ENCODE measurements at places on chromosomes 6 and 20.

GRCh38 chr6:10695086-10695657 is 400 bp downstream of the PAK1IP1 start:
- no peak for ATAC-seq

DNA sequence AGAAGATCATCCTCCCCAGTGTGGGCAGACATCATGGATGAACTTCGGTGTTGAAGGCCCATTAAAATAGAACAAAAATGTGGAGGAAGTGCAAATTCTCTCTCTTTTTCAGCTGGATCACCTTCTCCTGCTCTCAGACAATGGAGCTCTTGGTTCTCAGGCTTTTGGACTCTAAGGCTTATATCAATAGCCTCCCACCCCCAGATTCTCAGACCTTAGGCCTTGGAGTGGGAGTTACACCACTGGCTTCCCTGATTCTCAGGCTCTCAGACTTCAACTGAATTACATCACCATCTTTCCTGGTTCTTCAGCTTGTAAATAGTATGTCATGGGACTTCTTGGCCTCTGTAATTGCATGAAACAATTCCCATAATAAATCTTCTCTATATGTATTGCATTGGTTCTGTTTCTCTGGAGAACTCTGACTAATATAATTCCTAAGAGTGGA is 36.6 kb downstream of the NSFL1C start:
- ATAC-seq: no peak

GRCh38 chr6:92362404-92362803 is 1057.0 kb downstream of the EPHA7 start:
- no peak for ATAC-seq

DNA sequence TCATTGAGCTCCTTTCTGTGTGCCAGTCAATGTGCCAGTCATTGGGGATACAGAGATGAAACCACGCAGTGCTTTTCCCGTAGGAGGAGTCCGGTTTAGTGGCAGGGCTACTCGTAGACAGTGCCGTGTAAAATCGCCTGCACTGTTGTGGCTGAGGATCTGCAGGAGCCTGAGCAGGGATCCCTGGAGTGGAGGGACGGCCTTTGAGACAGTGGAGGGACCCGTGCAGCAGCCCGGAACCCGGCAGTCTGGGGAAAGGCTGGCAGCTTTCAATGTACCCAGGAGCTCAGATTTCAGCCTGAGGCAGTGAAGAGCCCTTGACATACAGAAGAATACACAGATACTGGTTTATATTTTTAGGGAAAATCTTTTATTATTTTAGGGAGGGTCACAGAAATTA is 203.3 kb downstream of the ARID1B start:
- ATAC-seq: no peak

GRCh38 chr6:45513213-45513618 is 135.5 kb upstream of the SUPT3H start:
- ATAC-seq: no peak

DNA sequence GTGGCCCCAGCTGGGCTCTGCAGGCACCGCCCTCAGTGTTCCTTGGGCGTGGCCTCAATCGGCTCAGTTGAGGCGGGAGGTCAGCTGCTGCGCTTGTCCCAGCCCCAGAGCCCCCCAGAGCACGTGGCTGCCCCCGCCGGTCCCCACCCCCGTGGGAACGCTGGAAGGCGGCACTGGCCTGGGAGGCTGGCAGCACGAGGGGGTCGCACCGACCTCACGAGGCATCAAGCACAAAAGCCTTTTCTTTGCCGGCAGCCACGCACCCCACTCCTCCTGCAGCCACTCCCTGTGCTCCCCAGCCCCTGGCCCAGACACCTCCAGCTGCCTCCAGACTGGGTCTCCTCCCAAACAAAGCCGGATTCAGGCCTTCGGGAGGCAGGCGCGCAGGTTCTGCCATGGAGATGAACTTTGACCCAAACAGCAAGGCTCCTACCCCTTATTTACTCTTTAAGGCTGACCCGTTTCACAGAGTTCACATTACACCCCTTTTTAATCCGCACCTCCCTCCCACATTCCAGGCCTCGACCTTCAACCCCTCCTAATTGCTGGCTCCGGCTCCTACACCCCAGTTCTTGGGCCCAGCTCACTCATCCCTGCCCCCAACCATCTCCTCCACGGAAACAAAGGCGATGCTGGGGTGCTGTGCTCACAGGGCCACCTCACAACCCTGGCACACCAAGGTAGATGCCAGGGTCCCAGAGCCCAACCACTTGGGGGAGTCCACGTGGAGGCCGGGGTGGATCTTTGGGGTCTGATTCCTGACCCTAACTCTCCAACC is 111.7 kb downstream of the NOL4L start:
- no peak for ATAC-seq

- ATAC-seq: peak; percentile 85
These were observed at the start of gene DDX43 for GRCh38 chr6:73394577-73395354. Gene DDX43 (plus strand): TSS chr6:73394828. CDS start chr6:73394906, 78 bp downstream.

DNA sequence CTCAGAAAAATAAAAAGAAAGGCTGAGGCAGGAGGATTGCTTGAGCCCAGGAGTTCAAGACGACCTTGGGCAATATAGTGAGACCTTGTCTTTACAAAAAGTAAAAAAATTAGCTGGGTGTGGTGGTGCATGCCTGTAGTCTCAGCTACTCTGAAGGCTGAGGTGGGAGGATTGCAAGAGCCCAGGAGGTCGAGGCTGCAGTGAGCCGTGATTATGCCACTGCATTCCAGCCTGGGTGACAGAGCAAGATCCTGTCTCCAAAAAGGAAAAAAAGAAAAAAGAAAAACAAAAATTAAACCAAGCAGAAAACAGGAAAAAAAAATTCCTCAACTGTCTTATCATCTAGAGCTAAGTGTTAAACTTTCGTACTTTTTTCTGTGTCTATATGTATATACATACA is 12.4 kb upstream of the SRSF3 start:
- ATAC-seq: no peak

DNA sequence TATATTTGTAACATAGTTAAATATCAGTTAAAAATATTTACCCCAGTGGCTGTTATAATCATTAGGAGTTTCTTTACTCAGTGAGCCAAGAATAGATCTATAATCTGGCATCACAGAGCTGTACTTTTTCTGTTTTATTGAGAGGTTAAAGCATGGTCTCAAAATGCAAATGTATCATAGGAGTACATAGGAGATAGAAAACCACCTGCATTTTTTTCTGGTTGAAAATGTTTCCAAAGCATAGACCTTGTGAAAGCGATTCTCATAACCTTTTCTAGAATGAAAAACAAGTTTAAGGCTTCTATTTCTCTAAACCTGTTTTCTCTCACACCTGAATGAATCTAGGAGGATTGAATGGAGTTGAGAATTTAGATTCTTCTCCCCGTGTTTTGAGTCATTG is 14.4 kb downstream of the KCNQ5 start:
- peak; percentile 79 for ATAC-seq

DNA sequence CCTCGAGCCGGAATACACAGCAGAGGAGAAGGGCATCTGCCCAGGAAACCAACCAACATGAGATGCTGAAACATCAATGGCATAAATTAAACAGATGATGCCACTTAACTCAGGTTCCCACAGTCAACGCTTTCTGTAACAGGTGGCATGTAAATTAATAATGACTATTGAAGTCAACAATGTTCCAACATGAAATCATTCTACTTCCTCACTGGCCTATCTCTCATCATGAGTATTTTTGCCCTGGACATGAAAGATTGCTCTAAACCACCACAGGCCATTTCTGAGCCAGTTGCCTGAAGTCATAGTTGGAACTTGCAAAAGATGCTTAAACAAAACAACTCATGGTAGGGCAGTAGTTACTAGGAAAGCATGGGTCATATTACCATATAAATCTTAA is 397.9 kb upstream of the JARID2 start:
- ATAC-seq: no peak

GRCh38 chr6:119350202-119350951 is 816 bp upstream of the MAN1A1 start:
- peak; percentile 37 for ATAC-seq

GRCh38 chr20:59406446-59406845 is 106.0 kb downstream of the EDN3 start:
- no peak for ATAC-seq

DNA sequence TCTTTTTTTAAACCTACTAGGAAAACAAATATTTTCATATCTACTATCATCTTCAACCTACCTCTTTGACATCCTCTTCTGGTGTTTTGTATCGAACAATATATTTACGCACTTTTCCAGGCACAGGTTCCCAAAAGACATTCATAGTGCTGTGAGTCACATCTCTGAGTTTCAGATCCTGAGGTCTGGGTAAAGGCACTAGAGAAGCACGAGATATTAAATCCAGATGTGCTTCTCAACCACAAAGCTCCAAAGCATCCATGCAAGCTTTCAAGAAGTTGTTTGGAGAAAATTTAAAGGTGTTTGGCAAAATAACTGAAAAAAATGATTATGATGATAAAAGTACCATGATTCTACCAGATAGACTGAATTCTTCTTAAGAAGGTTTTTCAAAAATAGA is 62.7 kb downstream of the COL12A1 start:
- no peak for ATAC-seq

GRCh38 chr6:88539295-88539764 is 373.2 kb upstream of the CNR1 start:
- ATAC-seq: no peak
